ENCODE measurements at places on chromosomes 7 and 10. TPM values are rescaled to one million over a fixed set of nuclear protein-coding genes. Genes with fewer than 3 reads are reported as not detected.

GRCh38 chr10:406976-407375, 271.7 kb downstream of the ZMYND11 start:
- no peaks in the 10 kb centered on the region for H3K27me3 ChIP-seq
- H3K27ac ChIP-seq: no peak overlapping the region
- no peak for DNase-seq
- H3K36me3 ChIP-seq: peaks cover 11% of the 10 kb centered on the region
- no peaks in the 10 kb centered on the region for H3K4me1 ChIP-seq

Gene SDHAF3
- total RNA-seq: 9.9 TPM

Gene SCIN
- 0.23 TPM for total RNA-seq

Gene FXYD4
- not detected for total RNA-seq

DNA sequence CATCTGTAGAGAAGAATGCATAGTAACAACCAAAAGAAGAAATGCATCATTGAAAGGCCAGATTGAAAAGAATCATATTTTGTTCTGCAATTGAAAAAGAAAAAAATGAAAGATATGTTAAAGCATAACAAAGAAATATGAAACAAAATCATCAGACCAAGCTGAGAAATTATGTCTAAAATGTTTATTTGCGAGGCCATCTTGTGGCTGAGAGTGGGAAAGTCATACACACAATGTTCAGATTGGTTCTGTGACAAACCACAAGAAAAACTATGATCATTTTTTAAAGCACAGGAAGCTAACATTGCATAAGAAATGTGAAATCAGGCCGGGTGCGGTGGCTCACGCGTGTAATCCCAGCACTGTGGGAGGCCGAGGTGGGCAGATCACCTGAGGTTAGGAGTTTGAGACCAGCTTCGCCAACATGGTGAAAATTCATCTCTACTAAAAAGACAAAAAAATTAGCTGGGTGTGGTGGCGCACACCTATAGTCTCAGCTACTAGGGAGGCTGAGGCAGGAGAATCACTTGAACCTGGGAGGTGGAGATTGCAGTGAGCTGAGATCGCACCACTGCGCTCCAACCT, 36.6 kb downstream of the ABCB5 start:
- H3K4me3 ChIP-seq: no peak overlapping the region
- H3K27ac ChIP-seq: no peak overlapping the region
- no peaks in the 10 kb centered on the region for H3K36me3 ChIP-seq
- H3K4me1 ChIP-seq: no peaks in the 10 kb centered on the region
- no peak for DNase-seq

Gene NPY
- total RNA-seq: 0.47 TPM

Gene ACSL5
- 15.0 TPM for total RNA-seq

Gene CFAP69
- 11.7 TPM for total RNA-seq

DNA sequence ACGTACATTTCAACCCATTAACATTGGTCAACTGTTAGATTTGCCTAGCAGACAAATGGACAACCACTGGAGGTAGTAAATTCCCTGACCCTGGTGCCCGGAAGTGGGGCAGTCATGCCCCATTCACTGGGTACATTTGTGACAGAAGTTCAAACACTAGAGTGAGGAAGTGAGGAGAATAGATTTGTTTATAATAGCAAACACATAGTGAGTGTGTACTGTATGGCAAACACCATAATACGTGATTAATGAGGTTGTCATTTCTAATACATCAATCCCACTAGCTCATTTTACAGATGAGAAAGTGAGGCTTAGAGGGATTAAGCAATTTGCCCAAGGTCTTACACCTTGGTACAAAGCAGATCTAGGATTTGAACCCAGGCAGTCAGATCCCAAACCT, 181.9 kb upstream of the MKLN1 start:
- no peak overlapping the region for H3K27ac ChIP-seq
- H3K27me3 ChIP-seq: no peaks in the 10 kb centered on the region
- H3K36me3 ChIP-seq: no peaks in the 10 kb centered on the region
- no peak overlapping the region for H3K4me3 ChIP-seq
- no peaks in the 10 kb centered on the region for H3K4me1 ChIP-seq

Gene GPR15LG
- not detected for total RNA-seq

- H3K36me3 ChIP-seq: no peaks in the 10 kb centered on the region
- no peaks in the 10 kb centered on the region for H3K4me1 ChIP-seq
- H3K27ac ChIP-seq: no peak overlapping the region
These were observed 147.1 kb downstream of the WDR11 start for GRCh38 chr10:120998251-120998650.

- peaks cover 47% of the 10 kb centered on the region for H3K27me3 ChIP-seq
- peaks cover 29% of the 10 kb centered on the region for H3K4me1 ChIP-seq
These were observed 755 bp downstream of the HOXA13 start for GRCh38 chr7:27198871-27199801.

DNA sequence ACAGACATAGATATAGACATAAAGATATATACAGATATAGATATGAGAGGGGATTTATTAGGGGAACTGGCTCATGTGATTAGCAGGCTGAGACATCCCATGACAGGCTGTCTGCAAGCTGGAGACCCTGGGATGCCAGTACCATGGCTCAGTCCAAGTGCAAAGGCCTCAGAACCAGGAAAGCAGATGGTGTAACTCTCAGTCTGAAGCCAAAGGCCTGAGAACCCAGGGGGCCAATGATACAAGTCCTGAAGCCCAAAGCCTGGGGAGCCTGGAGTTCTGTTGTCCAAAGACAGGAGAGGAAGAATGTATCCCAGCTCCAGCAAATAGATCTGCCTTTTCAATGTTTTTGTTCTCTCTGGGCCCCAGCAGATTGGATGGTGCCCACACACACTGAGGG, 5.5 kb downstream of the NCOA4 start:
- DNase-seq: no peak
- H3K27ac ChIP-seq: no peak overlapping the region
- no peak overlapping the region for H3K4me3 ChIP-seq
- H3K4me1 ChIP-seq: peaks cover 79% of the 10 kb centered on the region
- H3K27me3 ChIP-seq: no peaks in the 10 kb centered on the region
- H3K36me3 ChIP-seq: no peaks in the 10 kb centered on the region

GRCh38 chr7:91346426-91346825, 82.2 kb downstream of the FZD1 start:
- no peaks in the 10 kb centered on the region for H3K36me3 ChIP-seq
- H3K4me1 ChIP-seq: peaks cover 1% of the 10 kb centered on the region
- DNase-seq: no peak

GRCh38 chr7:7803715-7804178, 85.3 kb upstream of the RPA3 start:
- no peak for DNase-seq
- no peak overlapping the region for H3K4me3 ChIP-seq
- H3K4me1 ChIP-seq: no peaks in the 10 kb centered on the region
- no peak overlapping the region for H3K27ac ChIP-seq
- H3K36me3 ChIP-seq: no peaks in the 10 kb centered on the region

GRCh38 chr10:36808625-36809362, 316.6 kb upstream of the ANKRD30A start:
- DNase-seq: no peak
- no peak overlapping the region for H3K4me3 ChIP-seq
- no peaks in the 10 kb centered on the region for H3K4me1 ChIP-seq
- no peaks in the 10 kb centered on the region for H3K27me3 ChIP-seq
- H3K27ac ChIP-seq: no peak overlapping the region

DNA sequence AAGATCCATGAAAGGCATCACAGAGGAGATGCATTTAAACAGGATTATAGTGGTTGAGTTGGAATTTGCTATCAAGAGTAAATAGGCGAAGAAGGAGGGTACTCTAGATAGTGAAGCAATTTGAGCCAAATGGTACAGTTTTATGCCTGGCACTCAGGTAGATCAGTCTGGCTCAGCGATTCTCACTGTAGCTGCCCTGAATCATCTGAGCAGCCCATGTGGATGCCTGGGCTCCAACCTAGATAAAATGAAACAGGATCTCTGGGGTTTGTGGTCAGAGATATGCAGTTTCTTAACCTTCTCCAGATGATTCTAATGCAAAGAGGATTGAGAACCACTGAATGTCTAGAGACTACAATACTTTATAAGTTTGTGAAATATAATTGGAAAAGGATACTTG, 282.0 kb upstream of the FZD1 start:
- peaks cover 8% of the 10 kb centered on the region for H3K36me3 ChIP-seq
- no peak for DNase-seq
- H3K27ac ChIP-seq: no peak overlapping the region
- H3K4me3 ChIP-seq: no peak overlapping the region
- H3K4me1 ChIP-seq: no peaks in the 10 kb centered on the region
- H3K27me3 ChIP-seq: no peaks in the 10 kb centered on the region

GRCh38 chr10:1410032-1410431, 327.3 kb downstream of the ADARB2 start:
- no peak overlapping the region for H3K27ac ChIP-seq
- no peak overlapping the region for H3K4me3 ChIP-seq
- peak; percentile 22 for DNase-seq
- peaks cover 12% of the 10 kb centered on the region for H3K27me3 ChIP-seq
- H3K36me3 ChIP-seq: no peaks in the 10 kb centered on the region

DNA sequence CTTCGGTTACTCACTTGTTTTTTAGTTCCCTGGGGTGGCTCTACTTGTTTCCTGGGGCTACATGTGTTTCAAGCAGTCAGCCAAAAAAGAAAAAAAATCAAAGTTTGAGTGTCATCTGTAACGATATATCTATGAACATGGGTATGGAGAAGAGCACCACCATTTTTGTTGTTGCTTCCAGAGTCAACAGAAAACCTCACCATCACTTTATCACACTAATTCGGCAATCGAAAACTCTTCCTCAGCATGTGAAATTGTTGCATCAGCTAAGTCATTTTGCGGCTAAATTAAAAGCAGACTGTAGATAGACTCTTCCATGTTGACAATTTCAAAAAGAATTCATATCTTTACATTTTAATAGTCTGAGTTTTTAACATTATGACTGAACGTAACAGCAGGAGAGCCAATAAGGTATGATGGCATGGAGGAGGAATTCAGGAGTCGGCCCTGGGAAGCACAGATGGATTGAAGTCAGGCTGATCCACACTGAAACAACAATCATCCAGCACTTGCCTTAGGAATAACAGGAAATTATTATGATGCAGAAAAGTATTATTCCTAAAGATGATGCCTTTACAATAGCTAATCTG, 455.7 kb upstream of the KLF6 start:
- DNase-seq: no peak
- H3K4me3 ChIP-seq: no peak overlapping the region
- no peaks in the 10 kb centered on the region for H3K27me3 ChIP-seq
- H3K4me1 ChIP-seq: no peaks in the 10 kb centered on the region
- no peaks in the 10 kb centered on the region for H3K36me3 ChIP-seq
- H3K27ac ChIP-seq: no peak overlapping the region

GRCh38 chr7:141203177-141203576, 129.3 kb downstream of the TMEM178B start:
- H3K27me3 ChIP-seq: no peaks in the 10 kb centered on the region
- H3K36me3 ChIP-seq: no peaks in the 10 kb centered on the region
- no peak overlapping the region for H3K27ac ChIP-seq

- no peaks in the 10 kb centered on the region for H3K4me1 ChIP-seq
- no peaks in the 10 kb centered on the region for H3K27me3 ChIP-seq
- H3K36me3 ChIP-seq: no peaks in the 10 kb centered on the region
- DNase-seq: peak; percentile 42
- no peak overlapping the region for H3K27ac ChIP-seq
These were observed 138.0 kb upstream of the MTPN start for GRCh38 chr7:136114966-136115762.

Gene GDF10
- total RNA-seq: under 0.01 TPM

DNA sequence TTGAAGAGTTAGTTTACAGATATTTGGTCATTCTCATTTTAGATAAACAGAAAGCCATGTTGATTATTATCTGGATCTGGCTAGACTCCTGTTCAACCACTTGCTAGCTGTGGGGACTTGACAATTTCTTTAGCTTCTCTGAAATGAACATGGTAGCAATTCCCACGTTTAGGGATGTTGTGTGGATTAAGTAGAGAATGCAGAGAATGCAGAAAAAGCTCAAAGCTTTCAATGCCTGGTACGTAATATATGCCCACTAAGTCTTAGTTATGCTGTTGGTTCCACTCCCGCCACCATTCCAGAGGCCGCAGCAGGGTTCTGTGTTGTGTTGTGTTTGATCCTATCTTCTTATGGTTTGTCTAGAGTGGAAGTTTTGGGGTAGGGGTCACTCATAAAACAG, 39.2 kb upstream of the RPA3 start:
- DNase-seq: no peak
- no peaks in the 10 kb centered on the region for H3K36me3 ChIP-seq
- H3K27ac ChIP-seq: no peak overlapping the region

DNA sequence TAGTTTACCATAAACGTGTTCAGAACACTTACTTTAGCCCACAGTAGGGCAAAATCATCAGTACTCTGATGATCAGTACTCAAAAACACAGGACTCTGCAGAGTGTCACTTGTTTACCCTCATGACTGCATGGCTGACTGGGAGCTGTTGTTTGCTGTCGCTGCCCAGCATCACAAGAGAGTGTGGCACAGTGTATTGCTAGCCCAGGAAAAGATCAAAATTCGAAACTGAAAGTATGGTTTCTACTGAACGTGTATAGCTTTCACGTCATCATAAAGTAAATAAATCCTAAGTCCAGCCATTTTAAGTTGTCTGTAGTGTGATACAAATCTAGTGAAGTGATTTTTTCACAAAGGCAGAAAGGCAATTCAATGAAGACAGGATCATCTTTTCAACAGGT, 184.6 kb downstream of the RAMP3 start:
- no peak for DNase-seq
- no peak overlapping the region for H3K27ac ChIP-seq
- H3K27me3 ChIP-seq: no peaks in the 10 kb centered on the region
- no peak overlapping the region for H3K4me3 ChIP-seq

DNA sequence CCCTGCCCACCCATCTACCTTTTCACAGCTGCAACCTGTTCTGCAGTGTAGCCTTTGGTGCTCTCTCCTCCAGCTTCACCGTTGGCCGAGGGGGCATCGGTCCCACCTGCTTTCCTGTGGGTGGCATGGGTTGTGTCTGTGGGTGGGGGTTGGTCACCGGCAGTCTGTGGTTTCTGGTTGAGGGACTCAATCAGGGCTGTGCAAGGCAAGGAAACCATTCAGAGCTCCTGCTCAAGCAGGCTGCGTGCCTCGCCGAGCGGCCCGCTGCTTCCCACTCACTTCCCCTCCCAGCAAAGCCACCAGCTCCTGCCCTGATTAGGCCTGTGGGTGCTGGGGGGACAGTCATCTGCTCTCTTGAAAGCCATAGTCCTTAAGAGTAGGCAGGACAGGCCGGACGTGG, 9.8 kb downstream of the DNAJB12 start:
- no peak overlapping the region for H3K4me3 ChIP-seq
- H3K4me1 ChIP-seq: no peaks in the 10 kb centered on the region
- peaks cover 6% of the 10 kb centered on the region for H3K36me3 ChIP-seq
- no peak overlapping the region for H3K27ac ChIP-seq
- no peak for DNase-seq
- no peaks in the 10 kb centered on the region for H3K27me3 ChIP-seq

Gene GIMAP6
- total RNA-seq: 15.0 TPM

Gene TMEM213
- not detected for total RNA-seq

GRCh38 chr10:123017421-123018165, 8.8 kb downstream of the ACADSB start:
- H3K4me1 ChIP-seq: peaks cover 25% of the 10 kb centered on the region
- H3K4me3 ChIP-seq: no peak overlapping the region
- H3K27ac ChIP-seq: peak overlapping the region; percentile 17
- H3K27me3 ChIP-seq: no peaks in the 10 kb centered on the region
- no peaks in the 10 kb centered on the region for H3K36me3 ChIP-seq

Gene SRI
- total RNA-seq: 70.0 TPM

Gene IDI1
- total RNA-seq: 264 TPM

GRCh38 chr10:63637901-63638327, 116.7 kb downstream of the REEP3 start:
- DNase-seq: no peak
- no peak overlapping the region for H3K27ac ChIP-seq
- H3K4me3 ChIP-seq: no peak overlapping the region

GRCh38 chr7:121433775-121434174, 37.7 kb upstream of the FAM3C start:
- DNase-seq: no peak
- H3K27me3 ChIP-seq: no peaks in the 10 kb centered on the region
- peaks cover 6% of the 10 kb centered on the region for H3K4me1 ChIP-seq

Measured in liver (tissue), 10 donors.